Stimulated activated CD8-positive, alpha-beta memory T cell treated with anti-CD3 and anti-CD28 coated beads, Interleukin-7, amount 100 ng/mL, for 1 hour (primary cell): ENCODE measurements at places on chromosomes 5 and 9.

DNA sequence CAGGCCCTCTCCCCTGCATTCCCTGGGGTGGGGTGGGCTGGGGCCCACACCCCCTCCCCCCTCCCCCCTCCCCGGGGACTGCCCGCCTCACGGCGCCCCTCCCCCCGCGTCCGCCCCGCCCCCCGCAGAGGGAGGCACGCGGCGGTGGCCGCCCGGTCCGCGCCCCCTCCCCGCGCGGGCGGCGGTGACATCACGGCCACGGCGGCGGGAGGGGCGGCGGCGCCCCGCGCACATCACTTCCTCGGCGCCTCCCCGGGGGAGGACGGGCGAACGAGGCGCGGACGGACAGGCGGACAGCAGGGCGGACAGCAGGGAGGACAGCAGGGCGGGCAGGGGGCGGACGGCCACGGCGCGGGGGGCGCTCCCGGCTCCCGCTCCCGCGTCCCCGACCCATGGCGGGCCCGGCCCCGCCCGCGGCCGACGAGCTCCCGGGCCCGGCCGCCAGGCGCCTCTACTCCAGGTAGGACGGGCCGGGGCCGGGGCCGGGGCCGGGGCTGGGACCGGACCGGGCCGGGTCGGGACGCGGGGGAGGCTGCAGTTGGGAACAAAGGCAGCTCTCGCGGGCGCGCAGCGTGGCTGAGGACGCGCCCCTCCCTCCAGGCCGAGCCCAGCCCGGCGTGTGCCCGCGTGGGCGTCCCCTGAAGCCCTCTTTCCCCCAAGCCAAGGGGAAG lies at the start of gene GPSM1:
Gene GPSM1 (plus strand): TSS at position 236 of the 671 bp plus-strand sequence. CDS start 157 bp downstream, at position 393.
- DNase-seq = no peak

- DNase-seq = no peak
Observed at GRCh38 chr9:89640361-89640760, 35.5 kb downstream of the GADD45G start.

- no peak for DNase-seq
Observed at GRCh38 chr9:35605351-35606137, 482 bp downstream of the TESK1 start.

DNA sequence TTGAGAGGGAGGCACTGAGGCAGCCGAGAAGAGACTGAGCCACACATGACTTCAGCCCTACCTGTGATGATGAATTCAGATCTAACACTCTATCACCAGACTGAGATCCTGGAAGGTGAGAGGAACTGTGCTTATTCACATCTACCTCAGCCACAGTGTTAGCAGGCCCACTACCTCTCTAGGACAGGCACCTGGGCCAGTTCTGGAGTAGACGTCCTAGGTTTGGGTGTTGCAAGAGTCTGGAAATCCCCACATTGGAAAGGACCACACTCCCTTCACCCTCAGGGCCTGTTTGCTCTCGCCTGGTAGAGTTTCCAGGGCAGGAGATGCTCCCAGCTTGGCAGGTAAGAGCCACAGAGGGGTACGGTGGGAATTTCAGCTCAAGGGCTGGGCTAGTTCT lies 113.8 kb upstream of the CCL21 start:
- no peak for DNase-seq

DNA sequence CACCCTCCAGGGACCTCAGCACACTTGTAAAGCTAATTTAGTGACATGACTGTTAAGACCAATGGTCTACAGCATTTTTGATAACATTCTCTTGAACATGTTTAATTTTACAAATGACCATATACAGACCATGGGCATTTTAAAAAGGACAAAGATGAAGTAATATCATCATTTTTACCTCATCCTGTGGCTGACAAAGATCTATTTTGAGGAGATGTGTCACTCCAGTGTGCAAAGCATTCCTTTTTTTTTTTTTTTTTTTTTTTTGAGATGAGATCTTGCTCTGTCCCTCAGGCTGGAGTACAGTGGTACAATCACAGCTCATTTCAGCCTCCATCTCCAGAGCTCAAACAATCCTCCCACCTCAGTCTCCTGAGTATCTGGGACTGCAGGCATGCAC lies 118.2 kb upstream of the TBC1D2 start:
- no peak for DNase-seq

- peak; percentile 59 for DNase-seq
Observed at GRCh38 chr5:111530298-111530740, 18.0 kb upstream of the STARD4 start.

GRCh38 chr5:53826504-53826903 lies 266.1 kb downstream of the NDUFS4 start:
- no peak for DNase-seq

DNA sequence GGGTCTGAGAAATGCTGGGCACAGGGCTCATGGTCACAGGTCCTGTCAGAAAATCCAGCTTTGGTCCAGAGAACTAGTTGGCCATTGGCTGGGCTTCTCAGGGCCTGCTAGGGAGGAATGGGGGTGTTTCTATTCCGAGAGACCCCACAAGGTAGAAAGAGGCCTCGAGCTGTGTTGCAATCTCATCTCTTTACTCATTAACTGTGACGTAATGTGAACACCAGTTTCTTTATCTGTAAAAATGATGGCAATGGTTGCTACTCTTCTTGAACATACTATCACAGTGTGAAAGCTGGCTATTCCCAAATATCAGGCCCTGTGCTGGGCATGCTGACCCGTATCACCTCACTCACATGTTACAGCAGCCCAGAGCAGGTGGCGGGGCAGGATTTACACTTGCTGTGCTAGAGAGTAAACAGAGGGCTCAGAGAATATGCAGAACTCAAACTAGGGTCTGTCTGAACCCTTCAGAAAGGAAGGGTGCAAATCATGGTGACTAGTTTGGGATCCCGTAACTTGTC lies 35.7 kb upstream of the SLC25A51 start:
- DNase-seq = no peak

GRCh38 chr9:111896942-111897600 lies 457 bp downstream of the UGCG start:
- DNase-seq = peak; percentile 19

GRCh38 chr5:86125731-86126601 lies 491.8 kb upstream of the COX7C start:
- no peak for DNase-seq

GRCh38 chr5:152405145-152405544 lies at the start of gene NMUR2:
TSS of gene NMUR2 (minus strand) at chr5:152405279. CDS start at chr5:152405113, 166 bp downstream.
- no peak for DNase-seq

DNA sequence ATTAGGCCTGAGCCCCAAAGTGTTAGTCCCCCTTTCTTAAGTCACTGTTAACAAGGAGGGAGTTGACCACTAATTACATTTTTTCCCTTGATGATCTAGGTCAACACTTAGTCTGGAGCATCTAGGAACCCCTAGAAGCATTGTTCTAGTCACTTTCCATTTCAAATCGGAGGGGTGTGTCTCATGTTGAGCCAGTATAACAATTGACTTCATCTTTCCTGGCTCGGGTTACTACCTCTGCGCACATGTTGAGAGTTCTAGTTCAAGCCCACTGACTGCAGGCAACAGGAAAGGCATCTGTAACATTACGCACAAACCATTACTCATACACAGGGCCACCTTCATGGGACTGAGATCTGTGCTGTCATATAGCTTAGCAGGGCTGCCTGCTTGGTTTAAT lies 164.9 kb downstream of the NTRK2 start:
- DNase-seq = no peak

DNA sequence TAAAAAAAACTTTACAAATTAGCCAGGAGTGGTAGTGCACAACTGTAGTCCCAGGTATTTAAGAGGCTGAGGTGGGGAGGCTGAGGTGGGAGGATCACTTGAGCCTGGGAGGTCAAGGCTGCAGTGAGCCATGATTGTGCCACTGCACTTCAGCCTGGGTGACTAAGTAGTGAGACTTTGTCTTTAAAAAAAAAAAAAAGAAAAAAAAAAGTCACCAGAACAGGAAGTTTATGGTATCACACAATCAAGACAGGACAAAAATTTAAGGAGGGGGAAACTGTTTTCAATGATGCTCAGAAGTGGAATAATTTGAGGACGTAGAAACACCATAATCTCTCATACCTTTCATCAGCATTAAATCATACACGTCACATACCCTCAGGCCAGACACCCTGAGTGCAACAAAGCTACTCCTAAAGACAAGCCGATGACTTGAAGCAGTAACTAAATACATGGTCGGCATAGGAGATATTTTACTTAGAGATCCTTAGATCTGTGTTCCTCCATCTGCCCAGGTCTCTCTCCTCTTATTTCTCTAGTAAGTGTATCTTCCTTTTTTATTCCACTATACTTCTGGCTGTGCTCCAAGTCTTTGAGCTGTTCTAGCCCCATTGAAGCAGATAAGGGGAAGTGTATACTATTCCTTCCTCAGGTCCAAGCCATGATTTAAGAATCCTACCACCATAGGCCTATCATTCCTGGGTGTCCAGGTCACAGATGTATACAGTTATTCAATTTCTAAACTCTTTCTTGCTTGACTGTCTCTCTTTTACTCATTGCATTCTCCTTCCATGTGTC lies 91.3 kb upstream of the APC start:
- DNase-seq = no peak

DNA sequence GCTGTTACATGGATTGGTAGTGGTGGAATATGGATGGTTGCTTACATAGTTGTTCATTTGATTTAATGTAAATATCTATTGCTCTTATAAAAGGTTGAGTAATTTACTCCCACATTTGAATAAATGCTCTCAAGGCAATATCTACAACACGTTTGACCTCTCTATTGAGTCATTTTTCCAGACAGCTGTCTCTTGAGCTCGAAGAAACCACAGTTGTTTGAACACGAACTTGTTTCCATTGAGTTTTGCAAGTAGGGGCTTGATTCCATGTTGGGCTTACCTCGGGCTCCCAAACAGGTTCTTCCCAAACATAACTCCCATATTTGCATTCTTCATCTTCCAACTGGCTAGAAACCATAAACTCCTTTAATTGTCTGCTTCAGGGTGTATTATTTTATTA lies 115.0 kb upstream of the HMHB1 start:
- DNase-seq = no peak

DNA sequence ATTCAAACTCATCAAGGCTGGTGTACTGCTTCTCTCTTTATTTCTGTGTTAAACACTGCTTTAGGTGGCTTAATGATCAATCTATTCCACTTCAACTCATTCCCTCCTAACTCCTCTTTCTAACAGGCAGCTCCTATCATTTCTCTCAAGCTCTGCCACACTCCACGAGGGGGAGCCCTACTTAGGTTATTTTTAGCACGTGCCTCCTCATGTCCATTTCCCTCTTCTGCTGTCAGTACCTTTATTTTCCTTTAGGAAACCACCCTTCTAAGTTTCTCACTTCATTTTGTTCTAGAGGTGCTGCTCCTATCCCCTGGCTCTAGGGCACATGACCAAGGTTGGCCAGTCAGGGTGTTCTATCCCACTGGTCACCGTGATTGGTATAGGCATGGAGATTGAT lies 6.7 kb upstream of the BRINP1 start:
- no peak for DNase-seq

DNA sequence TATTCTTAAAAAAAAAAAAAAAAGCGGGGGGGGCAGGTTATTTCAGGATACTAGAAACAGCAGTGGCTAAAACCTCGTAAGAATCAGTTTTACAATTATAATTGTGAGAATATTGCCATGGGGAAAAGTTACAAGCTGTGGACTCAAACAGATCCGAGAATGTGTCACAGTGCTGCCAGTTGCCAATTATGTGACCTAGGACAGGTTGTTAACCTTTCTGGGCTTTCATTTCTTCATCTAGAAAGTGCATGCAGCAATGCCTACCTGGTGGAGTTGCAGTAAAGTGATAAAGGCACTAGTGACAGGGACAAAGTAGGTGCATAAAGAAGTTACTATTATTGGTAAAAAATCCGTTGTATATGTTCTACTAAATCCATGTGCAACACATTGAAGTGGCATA lies 75.8 kb downstream of the CDH6 start:
- no peak for DNase-seq

DNA sequence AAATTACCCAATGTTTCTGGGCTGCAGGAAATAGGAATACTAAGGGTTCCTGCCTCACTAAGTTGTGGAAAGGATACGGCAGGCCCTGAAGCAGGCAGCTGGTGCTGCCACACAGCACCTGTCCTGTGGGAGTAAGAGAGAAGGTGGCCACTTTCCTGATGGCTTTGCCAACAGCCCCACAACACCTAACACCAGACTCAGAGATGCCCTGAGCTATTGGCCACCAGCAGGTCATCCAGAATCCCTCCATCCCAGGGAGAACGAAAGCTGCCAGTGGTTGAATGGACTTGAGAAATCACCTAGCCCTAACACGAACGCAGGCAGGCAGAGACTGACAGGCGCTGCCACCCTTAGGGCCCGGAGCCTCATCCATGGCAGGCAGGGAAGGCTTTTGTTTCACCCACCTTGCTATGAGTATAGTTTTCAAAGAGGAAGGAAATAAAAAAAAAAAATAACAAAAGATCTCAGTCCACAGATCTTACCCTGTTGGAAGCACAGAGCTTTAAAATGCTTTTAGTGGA lies 82.2 kb downstream of the DCP2 start:
- no peak for DNase-seq

DNA sequence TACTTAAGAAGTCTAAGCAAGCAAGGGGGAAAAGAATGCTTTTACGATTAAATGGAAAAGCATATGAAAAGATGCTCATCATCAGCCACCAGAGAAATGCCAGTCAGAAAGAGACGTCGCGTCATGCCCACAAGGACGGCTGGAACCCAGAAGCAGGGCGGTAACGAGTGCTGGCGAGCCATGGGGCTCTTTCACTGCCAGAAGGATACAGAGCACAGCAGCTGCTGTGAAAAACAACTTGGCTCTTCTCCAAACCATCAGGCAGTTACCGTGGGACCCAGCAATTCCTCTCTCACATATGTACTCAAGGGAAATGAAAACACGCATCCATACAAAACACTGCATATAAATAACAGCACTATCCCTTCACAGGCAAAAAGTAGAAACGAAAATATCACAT lies 95.5 kb downstream of the CAMSAP1 start:
- no peak for DNase-seq

- DNase-seq = no peak
Observed at GRCh38 chr5:107957051-107957450, 286.3 kb upstream of the EFNA5 start.

- DNase-seq = no peak
Observed at GRCh38 chr9:35027374-35027773, 37.8 kb downstream of the DNAJB5 start.

DNA sequence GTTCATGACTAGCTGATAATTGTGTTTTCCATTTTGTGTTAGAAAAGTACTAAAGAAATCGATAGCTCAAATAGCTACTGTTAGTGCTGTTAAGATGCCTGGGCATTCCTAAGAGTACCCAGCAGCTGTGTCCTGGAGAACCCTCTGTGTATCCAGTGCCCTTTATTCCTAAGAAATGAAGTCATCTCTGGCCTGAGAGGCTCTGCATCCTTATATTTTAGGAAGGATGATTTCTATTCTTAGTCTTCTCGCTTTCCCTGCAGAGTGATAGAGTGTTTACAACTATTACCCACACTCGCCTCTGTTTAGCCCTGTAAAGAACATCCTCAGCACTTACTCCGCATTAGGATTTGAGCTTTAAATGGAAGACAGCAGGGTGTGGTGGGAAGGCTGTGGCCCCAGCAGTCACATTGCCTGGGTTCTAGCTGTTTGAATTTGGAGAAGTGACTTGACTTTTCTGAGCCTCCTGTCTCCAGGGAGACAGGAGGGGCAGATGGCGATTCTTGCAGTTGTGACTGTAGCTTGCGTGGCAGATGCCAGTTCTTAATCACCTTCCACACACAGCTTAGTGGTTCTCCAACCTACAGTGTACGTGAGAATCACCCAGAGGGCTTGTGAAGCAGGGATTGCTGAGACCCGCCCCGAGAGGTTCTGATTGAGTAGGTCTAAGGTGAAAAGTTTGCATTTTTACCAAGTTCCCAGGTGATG lies 177.2 kb upstream of the PITX1 start:
- no peak for DNase-seq

GRCh38 chr5:65892801-65893200 lies 33.6 kb upstream of the ERBIN start:
- no peak for DNase-seq

- DNase-seq = no peak
Observed at GRCh38 chr9:33250458-33250995, 10.6 kb downstream of the SPINK4 start.
